ENCODE measurements at places on chromosomes 6 and 20.

DNA sequence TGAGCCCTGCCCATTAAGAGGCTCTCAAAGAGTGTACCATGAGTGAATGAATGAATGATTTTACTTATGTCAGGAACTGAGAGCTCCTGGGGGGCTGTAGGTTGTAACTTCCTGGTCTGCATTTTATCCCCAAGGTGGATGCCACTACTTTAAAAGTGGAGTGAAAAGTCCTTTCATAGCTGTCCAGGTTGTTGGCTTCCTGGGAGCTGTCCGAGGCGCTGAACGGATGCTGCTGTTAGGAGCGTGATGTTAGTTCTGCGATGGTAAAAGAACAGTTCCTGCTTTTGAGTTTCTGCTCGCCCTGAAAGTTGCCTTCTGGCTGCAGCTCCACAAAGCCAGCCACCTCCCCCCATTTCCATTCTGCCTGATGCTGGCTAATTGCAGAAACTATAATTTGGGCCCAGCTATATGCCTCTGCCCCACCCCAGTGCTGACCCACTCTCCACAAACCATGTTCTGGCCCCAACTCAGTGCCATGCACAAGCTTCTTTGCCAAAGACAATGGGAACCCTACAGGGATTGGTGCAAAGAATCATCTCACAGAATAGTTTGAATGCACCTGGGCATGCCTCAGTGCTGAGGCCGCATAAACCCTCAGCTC, 330.9 kb upstream of the CDH4 start:
- no peak for DNase-seq

GRCh38 chr20:52481443-52481842, 289.9 kb upstream of the ZFP64 start:
- peak; percentile 28 for DNase-seq

DNA sequence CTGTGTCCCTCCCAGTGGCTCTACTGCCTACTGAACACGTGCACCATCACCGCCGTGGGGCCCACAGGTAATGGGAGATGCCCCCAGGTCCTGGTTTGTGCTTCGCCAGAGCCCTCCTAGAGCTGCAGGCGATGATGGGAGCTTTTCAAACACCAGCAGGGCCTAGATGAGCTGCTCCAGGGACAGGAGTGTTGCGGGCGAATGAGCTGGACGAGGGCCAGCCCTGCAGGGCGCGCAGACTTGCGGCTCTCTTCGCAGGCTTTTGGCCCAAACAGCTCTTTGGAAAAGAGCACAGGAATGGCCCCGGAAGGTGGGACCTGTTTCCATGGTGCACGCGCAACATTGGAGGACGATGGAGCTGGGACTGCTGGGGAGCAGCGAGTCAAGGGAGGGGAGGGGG, 409.3 kb upstream of the SULF2 start:
- no peak for DNase-seq

DNA sequence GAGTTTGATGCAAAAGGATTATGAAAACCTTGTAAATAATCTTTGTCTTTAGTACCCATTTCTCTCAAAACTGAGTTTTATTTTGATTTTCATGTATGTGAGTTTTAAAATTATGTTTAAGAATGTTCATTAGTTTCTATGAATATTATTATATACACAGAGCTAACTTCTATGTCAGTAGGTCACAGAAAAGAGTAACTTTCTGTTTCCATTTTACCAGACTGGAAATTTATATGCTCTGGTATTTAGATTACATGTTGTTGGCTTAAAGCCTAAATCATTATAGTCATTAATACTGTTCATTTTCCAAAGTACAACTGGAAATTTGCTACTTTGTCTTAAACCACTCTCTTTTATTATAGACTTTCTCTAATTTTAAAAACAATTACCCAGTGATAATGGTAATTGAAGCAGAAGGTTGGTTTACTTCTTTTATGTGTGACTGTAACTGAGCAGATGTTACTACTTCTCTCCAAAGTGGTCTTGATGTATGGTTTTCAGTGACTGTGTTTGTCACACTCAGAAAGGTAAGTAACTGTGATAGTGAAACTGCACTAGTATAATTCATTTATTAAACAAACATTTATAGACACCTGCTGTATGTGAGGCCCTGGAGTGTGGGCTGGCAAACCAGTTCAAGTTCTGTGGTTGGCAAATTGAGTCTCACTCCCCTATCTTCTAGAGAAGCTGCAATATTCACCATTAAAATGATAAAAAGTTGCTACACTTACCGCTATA, 13.2 kb downstream of the CRYBG1 start:
- DNase-seq, result no peak
